ENCODE measurements at places on chromosomes 7 and 10.

DNA sequence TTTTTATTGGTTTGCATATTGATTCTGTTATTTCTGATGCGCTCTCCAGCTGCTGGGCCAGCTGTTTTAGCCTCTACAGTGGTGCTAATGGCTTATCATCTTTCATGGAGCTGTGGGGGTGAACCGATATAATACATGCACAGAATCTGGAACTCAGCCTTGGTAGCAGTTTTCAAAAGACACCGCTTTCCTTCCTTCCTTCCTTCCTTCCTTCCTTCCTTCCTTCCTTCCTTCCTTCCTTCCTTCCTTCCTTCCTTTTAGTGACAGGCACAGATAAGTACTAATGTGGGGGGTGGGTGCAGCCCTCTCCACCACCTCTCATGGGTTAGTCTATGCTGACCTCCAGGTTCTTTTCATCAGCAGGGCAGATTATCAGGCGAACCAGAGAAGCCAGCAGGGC, 31.9 kb upstream of the C10orf53 start:
- DNase-seq: no peak

DNA sequence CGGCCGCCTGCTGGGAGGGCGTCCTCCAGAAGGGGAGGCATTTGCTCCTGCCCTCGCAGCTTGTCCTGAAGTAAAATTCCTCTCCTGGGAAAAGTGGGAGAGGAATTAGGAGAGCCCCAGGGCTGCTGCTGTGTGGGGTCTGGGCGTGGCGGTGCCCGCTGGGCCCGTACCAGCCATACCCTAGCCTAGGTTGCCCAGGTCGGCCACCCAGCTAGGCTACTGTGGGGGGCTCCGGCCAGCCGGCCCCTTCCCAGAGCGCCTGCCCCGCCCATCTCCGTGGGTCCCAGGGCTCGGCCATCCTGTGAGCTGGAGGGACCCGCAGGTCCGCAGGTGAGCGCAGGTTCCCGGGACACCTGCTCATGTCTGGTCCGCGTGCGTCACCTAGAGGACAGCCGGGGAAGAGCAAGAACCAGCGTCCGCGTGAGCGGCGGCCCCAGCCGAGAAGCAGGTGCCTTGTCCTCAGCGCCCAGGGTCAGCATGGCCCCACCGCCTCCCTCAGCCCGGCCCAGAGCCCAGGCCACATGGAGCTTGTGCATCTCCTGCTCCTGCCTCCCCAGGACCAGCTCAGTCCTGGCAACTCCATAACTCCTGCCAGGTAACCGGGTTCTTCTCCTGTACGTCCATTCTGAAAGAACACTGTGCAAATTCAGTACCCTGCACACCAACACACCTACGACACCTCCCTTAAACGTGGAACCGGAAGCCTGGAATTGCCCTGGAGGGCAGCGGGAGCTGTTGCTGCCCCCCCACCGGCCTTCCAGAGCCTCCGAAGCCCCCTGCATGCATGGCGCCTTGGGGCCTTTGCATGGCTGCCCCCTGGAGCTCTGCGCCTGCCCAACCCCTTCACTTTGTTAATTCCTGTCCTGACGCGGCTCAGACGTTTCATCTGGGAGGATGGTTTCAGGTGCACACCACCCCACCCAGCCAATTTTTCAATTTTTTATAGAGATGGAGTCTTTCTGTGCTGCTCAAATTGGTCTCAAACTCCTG, 22.8 kb upstream of the FOXL3 start:
- no peak for DNase-seq

GRCh38 chr7:128176696-128177095, 64.4 kb upstream of the LEP start:
- DNase-seq: no peak

DNA sequence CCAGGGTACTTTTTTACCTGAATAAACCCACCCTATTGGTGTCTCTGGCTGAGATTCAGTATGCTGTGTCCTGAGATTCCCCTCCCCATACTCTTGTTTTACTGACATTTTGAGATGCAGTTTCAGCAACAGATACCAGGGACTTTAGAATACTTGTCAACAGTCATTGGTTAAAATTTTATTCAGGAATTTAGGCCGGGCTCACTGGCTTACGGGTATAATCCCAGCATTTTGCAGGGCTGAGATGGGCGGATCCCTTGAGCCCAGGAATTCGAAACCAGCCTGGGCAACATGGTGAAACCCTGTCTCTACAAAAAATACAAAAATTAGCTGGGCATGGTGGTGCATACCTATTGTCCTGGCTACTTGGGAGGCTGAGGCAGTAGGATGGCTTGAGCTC, 90.0 kb upstream of the GATAD1 start:
- DNase-seq: no peak

- DNase-seq: peak; percentile 15
Measured at GRCh38 chr10:119373294-119374102, 166.1 kb downstream of the GRK5 start.

GRCh38 chr10:124151466-124152095, 58.2 kb upstream of the CHST15 start:
- DNase-seq: no peak

GRCh38 chr7:91294639-91295220, 30.5 kb downstream of the FZD1 start:
- no peak for DNase-seq

GRCh38 chr7:28458732-28459131, 46.4 kb downstream of the CREB5 start:
- DNase-seq: no peak

GRCh38 chr10:110502851-110503301, 5.2 kb downstream of the DUSP5 start:
- peak; percentile 75 for DNase-seq

DNA sequence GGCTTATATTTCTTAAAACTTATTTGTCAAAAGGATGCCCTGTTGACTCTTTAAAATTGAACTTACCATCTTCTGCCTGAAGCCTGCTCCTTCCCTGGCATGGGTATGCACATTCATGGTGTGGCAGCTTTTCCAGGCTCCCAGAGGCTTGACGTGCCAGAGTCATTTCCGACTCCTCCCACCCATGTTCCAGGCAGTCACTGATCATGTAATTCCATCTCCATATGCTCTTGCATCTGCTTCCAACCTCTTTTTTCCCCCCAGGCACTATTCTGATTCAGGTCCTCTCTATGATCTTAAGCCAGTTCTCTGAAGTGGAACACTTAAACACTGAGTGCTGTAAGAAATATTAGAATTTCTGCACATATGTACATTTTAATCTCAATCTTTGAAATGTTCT, 82.2 kb downstream of the CFAP58 start:
- no peak for DNase-seq
